ENCODE measurements at places on chromosomes 6 and 20.

DNA sequence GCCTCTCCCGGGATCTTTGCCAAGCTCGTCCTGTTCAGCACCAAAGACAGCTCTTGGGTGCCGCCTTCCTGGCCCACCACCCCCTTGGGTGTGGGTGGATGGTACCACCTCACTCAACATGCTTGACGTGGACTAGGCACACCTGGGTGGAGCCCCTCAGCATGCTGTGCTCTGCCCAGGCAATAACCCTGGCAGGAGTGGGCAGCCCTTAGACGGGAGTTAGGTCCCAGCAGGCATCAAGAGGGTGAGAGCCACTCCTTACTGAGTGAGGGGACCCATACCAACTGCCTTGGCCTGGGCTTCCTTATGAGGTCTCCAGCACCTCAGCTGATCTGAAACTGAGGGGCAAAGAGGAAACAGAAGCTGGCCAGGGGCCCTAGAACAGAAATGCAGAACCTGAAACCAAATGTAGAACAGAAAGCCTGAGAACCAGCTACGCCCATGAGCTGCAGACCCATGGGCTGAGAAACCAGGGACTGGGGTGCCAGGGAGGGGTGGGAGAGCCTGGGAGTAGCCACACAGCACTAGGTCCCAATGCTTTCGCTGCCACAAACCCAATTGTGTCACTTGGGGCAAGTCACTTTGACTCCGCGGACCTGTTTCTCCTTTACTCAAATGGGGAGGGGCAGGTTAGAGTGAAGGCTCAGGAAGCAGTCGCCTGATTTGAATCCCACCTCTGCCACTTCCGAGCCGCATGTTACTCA, 2.0 kb downstream of the FGD2 start:
- DNase-seq = no peak

DNA sequence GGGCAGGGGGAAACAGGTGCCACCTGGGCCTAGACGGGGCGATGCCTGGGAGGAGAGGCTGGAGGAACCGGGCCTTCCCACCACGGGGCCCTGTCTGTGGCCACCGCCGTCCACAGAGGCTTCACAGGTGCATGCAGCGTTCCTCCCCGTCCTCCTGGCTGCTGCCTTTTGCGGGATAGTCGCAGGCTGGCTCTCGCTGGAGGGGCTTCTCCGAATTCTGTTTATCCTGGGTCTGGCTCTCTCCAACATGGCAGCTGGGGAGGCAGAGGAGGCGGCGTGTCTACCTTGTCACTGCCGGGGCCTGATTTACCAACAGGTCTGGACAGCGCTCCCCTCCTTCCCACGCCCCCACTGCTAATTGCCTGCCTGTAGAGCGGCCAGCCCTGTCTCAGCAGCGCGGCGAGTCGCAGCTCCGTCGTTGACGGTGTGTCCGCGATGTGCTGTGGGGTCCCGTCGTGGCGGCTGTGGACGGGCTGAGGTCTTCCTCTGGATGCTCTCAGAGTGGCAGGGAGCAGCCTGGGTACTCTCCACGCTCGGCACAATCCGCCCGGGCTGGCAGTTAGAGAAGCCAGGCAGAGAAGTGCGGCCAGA, 262.9 kb downstream of the TAF4 start:
- no peak for DNase-seq

- no peak for DNase-seq
Measured at GRCh38 chr20:19868441-19868840, 110.4 kb downstream of the RIN2 start.

GRCh38 chr20:47818996-47819609, 33.8 kb upstream of the SULF2 start:
- DNase-seq = no peak

DNA sequence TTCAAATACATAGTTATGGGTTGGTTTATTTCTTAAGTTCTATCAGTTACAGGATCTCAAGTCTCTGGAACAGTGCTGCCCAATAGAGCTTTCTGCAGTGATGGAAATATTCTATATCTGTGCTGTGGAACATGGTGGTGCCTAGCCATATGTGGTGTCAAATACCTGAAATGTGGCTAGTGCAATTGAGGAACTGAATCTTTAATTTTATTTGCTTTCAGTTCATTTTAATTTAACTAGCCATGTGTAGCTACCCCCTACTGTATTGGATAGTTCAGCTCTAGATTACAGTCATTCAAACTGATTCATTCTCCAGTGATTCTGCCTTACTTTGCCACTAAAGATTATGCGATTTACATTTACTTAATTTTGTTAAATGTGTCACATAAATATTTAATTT, 503.2 kb downstream of the CDKAL1 start:
- no peak for DNase-seq

DNA sequence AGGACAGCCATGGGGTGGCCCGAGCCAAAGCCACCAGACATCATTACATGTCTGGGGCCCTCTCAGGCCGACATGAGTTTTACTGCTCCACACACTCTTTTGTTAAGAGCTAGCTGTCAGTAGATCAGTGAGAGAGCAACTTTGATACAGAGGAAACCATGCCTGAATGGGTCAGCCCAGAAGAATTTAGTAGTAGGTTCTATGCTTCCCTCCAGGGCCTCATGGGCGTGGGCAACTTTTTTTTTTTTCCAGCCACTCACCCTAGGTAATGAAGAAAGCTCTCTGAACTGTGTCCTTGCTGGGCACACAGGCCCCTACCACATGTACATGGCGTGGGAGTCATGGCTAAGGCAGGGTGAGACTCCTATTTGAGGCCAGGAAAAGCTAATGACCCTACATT, 38.8 kb downstream of the HLA-F start:
- DNase-seq = no peak

GRCh38 chr6:34350137-34350933, 42.1 kb downstream of the NUDT3 start:
- DNase-seq = no peak

DNA sequence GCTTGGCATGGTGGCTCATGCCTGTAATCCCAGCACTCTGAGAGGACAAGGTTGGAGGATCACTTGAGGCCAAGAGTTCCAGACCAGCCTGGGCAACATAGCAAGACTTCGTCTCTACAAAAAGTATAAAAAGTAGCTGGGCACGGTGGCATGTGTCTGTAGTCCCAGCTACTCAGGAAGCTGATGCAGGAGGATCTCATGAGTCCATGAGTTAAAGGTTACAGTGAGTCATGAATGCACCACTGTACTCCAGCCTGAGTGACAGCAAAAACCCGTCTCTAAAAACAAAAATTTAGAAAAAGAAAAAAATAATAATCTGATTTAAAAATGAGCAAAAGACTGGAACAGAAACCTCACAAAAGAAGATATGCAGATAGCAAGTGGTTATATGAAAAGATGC, 279.7 kb downstream of the RNGTT start:
- DNase-seq = no peak

DNA sequence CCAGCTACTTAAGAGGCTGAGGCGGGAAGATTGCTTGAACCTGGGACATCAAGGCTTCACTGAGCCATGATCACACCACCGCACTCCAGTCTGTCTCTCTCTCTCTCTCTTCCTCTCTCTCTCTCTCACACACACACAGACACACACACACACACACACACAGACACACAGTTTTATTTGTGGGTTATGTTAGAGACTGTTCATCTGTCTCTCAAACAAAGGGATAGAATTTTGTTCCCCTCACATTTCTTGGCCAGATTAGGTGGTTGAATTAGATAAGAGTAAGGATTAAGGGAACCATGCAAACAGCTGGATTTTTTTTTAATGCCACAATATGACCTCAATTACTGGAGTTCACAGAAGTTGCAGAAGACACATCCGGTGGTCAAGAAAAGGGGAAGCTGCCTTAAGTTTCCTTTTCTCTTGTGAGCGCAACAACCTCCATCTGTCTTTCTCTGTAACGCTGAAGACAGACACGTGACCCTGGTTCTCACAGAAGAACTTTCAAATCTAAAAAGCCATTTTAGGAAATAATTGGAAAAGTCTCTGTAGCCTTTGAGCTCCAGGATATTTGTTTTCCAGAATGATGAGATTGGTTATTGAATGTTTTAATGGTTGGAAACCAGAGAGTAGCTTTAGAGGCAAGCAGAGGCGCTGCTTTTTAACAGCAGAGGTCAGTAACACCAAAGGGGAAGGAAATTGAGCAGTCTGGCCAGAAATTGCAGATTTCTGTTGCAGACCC, 32.9 kb upstream of the LGSN start:
- DNase-seq = no peak

DNA sequence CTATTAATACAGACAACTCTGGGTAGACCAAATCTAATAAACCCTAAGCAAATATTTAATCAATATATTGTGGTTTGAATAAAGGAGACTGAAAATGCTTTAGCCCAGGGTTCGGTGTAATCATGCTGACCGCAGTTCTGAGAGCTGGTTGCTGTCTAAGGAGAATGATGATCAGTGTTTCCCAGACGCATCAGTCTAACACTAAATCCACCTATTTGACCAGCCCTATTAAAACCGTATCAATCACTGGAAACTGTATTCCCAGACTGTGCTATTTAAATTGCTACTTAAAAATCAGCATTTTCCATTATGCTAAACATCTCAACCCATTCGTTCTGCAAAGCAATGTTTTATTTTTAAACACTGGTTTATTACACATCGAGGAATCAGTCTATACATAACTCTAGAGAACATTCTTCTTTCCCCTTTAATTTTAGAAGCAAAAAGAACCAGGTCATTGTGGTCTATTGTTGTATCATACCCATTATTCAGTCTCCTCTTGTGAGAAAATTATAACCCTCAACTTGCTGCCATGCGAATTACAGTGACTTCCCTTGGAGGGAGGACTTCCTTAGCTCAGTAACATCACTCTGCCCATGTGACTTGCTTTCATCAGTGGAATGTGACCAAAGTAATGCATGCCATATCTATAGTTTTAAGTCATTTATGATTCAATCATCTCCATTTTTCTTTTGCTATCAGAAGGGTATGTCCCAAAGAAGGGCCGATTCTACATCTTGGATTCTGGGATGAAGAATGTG, 515.2 kb upstream of the JAG1 start:
- DNase-seq = no peak

GRCh38 chr20:37233548-37234253, 27.9 kb downstream of the GHRH start:
- no peak for DNase-seq

DNA sequence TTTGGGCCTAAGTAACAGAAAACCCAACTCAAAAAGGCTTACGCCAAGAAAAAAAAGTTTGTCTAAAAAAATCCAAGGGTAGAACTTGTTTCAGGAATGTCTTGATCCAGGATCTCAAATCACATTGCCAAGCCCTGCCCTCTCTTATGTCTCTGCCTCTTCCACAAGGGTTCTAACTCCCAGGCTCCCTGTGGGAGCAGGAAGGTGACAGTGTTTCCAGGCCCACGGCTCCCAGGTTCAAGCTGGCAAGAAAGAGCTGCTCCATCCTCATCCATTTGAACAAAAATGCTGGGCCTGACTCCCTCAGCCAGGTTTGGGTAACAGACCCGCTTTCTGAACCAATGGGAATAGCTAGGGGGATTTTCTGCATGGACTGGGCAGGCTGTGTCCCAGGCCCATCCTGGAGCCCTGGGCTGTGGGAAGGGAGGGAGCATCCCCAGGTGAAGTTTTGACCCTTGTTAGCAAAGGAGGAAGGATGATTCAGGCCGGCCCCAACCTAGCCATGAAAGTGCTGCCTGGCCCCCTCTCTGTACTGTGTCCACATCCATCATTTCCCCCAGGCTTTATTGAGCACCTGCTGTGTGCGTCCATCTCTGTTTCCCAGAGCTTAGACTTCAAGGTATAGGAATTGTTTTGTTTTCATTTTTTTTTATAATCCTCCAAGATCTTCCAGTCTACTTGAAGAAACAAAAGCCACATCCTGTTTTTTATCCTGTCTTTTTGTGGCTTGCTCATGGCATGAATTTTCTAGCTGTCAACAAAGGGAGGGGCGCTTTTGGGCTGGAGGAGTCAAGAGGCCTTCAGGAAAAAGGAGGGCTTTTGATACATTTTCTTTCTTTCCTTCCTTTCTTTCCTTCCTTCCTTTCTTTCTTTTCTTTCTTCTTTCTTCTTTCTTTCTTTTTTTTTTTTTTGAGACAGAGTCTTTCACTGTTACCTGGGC, 159.8 kb downstream of the TFAP2C start:
- DNase-seq = no peak

DNA sequence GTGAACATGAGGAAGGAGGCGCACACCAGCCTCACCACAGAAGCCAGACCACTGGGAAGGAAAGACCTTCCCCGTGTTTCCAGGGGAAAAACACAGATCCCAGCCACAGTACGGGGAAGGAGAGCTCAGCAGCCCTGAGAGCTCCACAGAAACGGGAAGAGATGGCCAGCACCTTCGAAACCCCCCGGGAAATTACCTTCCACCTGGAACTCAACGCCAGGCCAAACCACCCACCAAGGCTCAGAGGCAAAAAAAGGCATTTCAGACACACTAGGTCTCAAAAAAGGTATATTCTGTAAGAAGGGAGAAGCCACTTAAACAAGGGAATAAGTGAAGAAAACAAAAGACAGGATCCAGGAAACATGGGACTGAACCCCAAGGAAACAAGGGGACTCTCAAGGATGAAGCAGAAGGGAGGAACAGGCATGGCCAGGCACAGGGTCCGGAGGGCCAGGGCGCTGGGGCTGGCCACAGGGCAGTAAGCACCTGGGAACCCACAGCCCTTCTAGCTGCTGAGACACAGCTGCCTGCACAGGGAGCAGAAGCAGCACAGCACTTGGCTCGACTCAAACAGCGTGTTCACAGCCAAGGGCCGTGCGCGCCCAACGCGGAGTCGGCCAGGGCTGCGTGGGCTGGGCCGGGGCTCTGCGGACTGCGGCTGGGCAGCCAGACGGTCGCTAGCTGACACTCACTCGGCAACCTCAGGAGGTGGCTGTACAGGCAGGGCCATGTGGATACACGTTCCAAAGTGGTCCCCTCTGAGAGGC, 44.6 kb downstream of the TAF4 start:
- DNase-seq = no peak

GRCh38 chr6:26071135-26071534, 16.1 kb upstream of the HFE start:
- no peak for DNase-seq

GRCh38 chr6:108108374-108108773, 33.8 kb upstream of the OSTM1 start:
- DNase-seq = no peak

- DNase-seq = no peak
Measured at GRCh38 chr6:127690092-127690491, 113.1 kb downstream of the C6orf58 start.

- no peak for DNase-seq
Measured at GRCh38 chr6:94129926-94130325, 710.6 kb upstream of the EPHA7 start.

- no peak for DNase-seq
Measured at GRCh38 chr20:49568278-49569151, 578 bp upstream of the PTGIS start.

Data from activated CD8-positive, alpha-beta memory T cell treated with anti-CD3 and anti-CD28 coated beads for 4 hours (primary cell).